Stimulated activated CD8-positive, alpha-beta memory T cell treated with anti-CD3 and anti-CD28 coated beads, Interleukin-2, amount 100 ng/mL, for 1 hour (primary cell): ENCODE measurements at places on chromosomes 2 and 18.

- no peak for DNase-seq
These were observed 119.6 kb downstream of the ZFP36L2 start for GRCh38 chr2:43106559-43107527.

GRCh38 chr18:369224-370015 is 101.6 kb upstream of the THOC1 start:
- DNase-seq: no peak

GRCh38 chr2:98472961-98473746 is 28.5 kb downstream of the INPP4A start:
- no peak for DNase-seq

DNA sequence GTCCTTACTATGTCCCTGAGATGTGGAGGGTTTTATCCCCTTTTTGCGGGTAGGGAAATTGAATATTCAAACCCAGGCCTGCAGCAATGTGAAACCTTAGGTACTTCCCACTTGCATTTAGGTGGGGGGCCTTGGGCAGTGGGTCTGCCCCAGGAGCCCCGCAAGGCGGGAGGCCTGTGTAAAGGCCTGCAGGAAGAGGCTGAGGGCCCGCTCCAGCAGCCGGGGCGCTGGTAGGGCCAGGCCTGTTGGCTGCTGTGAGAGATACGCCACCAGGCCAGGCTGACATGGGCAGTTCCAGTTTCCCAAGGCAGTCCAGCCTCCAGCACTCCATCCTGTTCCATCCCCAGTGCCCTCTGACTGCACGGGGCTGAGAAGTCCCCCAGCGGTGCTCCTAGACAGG is 64.2 kb downstream of the GBX2 start:
- no peak for DNase-seq

GRCh38 chr2:113986762-113987290 is 96.9 kb downstream of the ACTR3 start:
- DNase-seq: no peak

DNA sequence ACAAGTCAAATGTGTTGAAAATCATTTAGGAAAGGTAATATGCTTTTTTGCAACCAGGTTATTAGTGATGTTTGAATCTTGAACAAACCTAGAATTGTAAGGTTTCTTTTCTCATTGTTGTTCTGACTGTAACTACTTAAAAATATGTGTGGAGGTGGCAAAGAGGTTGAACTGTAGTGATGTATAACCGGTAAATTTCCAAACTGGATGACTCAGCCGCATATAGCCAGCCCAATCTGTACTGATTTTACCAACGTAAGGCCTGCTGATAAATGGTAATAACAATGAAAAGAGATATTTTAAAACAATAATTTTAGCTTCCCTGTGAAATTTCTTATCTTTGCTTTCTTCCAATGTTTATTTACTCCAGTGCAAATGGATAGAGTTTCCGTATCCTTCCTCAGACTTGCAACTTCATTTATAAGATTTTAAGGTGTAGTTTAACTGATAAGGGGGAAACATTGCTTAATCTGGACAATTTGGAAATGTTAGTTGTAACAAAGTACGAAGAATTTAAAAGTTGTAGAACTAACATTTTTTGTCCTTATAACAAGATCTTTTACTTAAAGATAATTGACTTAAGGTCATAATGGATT is 1170.4 kb upstream of the ZEB2 start:
- DNase-seq: no peak

DNA sequence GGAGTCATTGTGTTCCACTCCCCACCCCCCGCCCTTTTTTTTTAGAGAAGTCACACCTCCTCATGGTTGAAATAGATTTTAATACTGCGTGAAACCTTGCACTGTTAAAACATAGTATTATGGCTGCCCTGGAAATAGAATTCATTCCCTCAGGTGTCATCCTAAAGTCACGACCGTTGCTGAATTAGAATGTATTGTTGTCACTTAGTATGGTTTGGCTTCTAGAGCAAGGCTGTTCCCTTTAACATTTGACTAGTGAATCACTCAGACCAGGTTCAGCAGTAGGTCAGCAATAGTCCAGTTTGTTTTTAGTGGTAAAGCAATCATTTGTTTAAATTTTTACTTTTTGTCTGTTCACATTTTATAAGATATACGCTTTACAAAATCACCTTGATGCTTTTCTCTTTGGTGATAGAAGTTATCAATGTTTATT is 1.2 kb downstream of the BABAM2 start:
- DNase-seq: no peak
